ENCODE measurements at places on chromosomes 13 and 19.

DNA sequence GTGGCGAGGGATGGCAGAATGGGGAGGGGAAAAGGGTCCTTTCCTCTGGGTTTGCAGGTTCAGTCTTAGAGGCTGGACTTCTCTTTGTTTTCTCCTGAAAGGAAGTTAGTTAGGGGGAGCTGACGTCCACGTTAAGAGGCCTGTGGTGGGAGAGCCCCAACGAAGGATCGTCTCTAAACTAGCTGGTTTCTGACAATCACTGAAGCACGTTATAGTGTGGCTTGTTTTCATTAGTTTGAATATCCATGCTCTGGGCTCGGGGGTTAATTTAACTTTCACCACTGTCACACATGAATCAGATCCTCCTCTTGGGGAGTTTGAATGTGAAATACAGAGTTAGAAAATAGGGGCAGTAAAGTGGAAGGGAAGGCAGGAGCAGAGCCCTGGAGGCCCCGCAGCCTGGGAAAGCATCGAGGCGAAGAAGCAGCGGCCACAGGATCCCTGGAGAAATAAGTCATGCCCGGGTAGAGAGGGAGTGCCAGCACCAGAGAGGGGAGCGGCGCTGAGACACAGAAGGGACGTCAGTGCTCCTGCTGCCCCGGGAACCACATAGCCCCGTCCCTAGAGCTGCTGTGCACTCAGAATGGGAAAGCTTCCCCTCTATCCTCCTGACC is 31.1 kb upstream of the AMER2 start:
- DNase-seq: no peak

DNA sequence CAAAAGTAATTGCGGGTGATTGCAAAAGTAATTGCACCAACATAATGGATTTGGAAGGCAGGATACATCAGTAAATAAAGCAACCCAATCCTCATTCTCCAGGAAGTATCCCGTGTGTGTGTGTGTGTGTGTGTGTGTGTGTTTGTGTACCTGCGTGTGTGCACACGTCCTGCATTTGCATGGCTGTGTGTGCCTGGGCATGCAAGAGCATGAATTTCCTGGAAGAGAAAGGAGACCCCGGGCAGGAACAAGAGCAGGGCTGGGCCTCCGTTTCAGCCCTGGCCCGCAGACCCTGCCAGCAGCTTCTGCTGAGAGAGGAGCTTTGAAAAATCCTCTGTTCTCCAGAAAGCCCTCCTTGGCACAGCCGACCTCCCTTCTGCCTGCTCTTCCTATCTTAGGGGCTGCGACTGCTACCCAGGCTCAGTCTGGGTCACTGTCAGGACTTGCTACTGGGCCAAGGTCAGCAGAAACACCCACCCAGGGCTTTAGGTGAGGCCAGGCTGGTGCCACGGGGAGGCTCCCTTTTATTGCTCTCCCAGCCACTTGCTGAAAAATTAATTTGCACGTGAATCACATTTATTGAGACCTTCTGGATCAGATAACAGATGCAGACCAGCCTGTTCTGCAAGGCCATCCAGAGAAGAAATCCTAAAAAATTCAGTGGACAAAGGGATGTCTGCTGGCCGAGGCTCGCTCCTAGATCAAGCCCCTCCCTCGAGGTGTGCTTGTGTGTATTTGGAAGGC is 258.3 kb downstream of the ZNF536 start:
- no peak for DNase-seq

DNA sequence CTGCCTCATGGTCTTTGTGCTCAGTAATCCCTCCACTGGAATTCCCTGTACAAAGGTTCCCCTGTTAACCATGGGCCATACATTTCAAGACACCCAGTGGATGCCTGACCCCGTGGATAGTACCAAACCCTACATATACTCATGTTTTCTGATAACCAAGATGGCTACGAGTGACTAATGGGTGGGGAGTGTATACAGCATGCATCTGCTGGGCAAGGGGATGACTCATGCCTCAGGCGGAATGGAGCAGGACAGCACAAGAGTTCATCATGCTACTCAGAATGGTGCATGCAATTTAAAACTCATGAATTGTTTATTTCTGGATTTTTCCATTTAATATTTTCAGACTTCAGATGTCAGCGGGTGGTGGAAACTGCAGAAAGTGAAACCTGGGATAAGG is 13.3 kb upstream of the FGF9 start:
- DNase-seq: peak; percentile 49

DNA sequence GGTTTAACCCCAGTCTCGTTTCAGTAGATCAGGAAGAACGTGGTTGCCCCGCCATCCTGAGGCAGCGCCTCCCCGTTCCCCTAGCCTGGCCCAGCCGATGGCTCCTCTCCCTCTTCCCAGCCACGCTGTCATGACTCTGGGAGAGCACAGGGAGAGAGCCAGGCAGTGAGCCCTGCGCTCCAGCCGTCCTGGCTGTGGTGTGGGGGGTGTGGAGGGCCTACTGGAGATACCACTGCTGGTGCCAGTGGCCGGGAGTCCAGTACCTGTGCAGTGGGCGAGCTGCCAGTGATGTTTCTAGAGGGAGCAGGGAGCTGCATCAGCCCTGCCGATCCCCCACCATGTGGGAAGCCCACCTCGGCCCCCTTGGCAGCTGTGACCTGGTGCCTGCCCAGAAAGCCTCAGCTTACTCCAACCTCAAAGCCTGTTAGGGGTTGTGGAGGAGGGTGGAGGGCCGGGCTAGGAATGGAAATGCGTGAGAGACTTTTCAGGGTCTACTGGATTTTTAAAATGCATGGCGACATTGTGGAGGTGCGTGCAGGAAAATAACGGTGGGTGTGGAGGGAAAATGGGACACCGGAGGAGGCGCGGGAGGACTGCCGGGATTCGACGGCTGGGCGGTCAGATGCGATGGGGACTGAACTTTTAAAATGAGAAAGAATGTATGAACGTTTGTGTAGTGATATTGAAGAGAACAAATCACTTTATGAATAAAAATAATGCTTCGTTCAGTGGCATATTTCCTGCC is 4.9 kb downstream of the TEX29 start:
- DNase-seq: no peak

DNA sequence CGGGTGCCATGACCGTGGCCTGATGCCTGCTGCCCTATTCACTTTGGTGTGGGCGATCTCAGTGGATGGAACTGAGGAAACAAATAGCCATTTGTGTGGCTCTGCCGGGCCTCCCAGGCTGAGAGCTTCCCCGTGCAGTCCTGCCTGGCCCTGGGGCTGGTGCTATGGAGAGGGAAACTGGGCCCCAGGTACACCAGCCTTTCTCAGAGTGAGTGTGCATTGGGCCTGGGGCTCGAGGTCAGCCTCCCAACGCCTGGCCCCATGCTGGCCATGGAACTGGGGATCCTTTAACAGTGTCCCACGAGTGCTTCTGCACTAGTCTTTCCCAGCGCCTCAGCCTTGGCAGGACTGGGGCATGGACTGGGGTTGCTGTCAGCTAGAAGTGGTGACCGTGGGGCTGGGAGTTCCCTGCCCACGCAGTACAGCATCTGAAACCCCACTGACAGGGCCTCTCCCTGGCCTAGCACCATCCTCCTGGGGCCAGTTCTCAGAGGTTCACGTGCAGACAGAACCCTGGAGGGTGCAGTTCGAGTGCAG is 10.5 kb downstream of the PLEKHF1 start:
- DNase-seq: no peak

DNA sequence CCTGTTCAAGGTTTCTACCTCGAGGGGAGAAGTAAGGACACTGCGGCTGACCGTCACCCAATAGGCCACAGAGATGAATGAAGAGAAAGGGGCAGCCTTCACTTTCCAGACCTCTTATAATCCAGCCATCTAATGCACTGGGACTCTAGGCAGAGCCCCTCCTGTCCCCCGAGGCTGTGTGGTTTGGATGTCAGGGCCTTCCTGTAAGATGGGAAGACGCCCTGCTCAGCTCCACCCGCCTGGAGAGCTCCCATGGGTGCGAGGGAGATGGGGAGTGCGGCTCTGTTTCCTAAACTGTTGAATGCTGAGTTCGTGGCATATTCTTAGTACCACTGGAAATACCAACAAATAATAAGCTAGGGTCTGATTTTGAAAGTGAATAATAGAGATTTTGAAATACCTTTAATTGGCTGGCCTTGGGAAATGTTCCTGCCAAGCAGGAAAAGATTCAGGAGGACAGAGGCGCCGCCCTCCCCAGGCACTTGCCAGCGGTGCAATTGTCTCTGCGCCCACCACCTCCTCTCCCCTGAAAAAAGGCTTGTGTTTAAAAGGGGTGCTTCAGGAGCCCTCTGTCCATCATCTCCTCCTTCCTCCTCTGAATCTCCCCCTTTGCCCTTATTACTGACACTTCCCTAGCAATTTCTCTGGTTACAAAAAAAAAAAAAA is 85.4 kb upstream of the GPR183 start:
- no peak for DNase-seq

GRCh38 chr19:43673637-43674036 is 3.7 kb upstream of the PLAUR start:
- no peak for DNase-seq

DNA sequence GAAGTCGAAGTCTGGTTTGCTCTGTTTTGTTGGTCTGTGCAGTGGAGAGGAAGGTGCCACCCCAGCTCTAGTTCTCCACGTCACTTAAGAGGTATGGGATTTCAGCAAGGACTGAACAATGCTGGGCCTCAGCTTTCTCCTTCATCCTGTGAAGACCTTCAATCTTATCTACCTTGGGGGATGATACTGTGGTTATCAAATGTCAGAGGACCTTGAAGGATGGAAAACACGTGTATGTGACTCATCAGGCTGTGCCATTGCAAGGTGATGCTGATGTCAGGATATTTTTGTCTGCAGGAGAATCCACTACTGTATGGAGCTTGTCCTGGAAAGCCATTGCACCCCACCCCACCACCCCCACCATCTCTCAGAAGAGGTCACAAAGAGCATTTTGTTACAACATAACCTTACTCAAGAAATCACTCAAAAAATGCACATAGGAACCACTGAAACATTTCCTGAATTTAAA is 81.4 kb upstream of the UQCRFS1 start:
- peak; percentile 1 for DNase-seq

DNA sequence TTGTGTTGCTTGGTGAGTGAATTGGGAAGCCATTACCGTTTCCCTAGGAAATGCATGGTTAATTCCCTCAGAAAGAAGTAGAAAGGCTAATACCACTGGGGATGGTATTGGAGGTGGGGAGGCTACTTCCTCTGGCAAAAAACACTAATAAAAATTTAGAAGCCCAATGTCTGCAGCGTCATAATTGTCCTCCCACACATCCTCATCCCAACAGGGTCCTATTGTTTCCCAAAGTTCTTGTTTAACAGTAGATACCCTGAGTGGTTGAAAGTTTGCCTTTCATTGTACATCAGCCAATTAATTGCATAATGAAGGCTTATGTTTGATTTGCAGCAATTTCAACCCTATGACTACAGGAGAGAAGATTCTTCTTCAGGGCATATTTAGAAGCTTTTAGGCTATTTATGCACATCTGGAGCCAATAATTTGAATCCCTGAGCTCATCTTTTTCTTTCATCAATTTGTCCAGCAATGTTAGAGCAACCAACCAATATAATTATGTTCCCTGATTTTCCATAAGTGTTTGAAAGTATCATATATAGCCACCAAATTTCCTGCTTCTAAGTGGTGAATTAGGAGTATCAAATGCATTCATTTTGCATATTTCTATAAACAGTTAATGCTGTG is 491.0 kb downstream of the SLITRK5 start:
- DNase-seq: no peak

- no peak for DNase-seq
These were observed 211.1 kb downstream of the ZIC5 start for GRCh38 chr13:99760456-99760855.

GRCh38 chr13:103694033-103694432 is 627.8 kb upstream of the SLC10A2 start:
- no peak for DNase-seq

DNA sequence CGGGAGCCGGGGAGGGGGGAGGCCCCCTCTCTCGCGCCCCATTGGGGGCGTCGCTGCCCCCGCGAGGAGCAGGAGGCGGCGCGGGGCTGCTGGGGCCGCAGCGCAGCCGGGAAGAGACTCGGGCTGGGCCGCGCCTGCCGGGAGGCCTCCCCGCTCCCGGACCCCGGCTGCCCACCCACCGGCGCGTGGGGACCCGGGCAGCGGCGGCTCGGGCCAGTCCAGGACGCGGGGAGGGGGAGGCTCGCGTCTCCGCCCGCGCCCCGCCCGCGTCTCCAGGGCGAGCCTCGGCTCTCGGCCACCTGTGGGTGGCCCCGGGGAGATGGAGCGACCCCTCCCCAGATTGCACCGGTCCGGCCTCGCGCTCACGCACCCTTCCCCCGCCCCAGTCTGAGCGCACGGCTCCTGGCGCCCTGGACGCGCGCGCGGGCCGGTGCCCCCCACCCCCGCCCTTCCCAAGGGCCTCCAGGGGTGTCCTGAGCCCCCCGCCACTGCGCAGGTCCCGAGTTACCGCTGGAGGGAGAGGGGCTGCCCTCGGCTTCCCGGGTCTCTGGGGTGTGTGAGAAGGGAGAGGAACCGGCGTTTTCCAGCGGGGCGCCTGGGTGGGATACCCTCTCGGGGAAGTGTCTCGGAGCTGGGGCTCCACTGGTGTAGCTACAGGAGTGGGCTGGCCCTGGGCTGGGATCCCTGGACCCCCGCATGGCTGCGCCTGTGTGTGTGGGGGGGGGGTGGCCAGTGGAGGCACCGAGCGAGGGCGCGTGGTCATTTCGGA is 645 bp downstream of the PALM start:
- no peak for DNase-seq

DNA sequence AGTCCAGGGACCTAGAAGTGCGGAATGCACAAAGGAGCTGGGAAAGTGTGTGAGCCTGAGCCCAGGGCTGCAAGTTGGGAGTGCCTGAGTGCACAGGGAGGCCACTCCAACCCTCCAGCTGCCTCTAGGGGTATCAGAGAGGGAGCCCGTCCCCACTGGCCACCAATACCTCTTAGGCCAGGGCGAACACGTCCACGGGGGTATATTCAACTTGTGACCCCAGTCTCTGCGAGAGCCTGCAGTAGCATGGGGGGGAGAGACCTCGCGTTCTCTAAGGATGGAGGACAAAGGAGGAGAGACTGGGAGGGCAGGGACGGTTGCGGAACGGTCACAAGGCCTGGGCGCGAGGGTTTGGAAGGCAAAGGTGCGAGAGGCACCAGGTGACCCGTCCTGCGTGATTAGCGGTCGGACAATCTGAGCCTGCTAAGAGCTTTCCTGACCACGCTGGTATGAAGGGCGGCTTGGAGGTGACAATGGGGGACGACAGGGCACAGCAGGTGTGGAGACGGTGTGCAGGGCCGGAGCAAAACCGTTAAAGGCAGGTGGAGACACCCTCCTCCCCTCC is 676 bp downstream of the CD320 start:
- DNase-seq: no peak

DNA sequence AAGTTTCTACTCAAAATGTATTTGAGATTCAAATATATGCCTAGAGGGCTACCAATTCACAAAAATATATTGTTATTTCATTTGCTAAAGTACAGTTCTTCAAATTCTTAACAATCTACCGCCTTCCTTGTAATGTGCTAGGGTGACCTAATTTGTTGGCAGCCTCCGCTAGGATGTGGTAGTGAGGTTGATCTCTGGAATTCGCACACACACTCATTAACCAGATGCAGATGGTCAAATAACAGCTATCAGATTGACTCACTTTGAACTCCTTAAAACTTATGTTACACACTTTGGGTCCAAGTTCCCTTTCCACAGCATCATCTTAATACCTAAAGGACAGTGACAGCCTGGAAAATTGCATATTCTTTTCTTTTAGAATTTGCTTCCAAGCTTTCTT is 367.3 kb downstream of the DCT start:
- peak; percentile 95 for DNase-seq

GRCh38 chr19:7262470-7262869 is 31.7 kb downstream of the INSR start:
- no peak for DNase-seq

Measured in fibroblast of skin of scalp (primary cell).